ENCODE measurements at places on chromosomes 2 and 18.

DNA sequence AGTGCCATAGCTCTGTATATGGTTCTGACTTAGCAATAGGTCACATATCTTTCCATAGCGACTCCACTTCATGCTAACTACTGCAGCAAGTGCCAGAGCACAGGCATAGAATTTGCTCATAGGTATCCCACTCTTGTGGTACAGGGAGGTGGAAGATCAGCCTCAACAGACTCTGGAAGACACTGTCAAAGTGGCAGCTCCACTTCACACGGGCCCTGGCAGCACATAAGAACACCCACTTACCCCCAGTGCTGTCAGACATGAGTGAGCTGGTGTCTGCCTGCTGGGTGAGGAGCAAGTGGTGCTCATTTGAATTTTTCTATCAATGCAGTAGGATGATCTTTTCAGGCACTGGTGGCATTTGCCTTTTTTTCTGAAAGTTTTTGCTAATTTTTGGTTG lies 48.6 kb downstream of the BCL2L11 start:
- no peak for DNase-seq

DNA sequence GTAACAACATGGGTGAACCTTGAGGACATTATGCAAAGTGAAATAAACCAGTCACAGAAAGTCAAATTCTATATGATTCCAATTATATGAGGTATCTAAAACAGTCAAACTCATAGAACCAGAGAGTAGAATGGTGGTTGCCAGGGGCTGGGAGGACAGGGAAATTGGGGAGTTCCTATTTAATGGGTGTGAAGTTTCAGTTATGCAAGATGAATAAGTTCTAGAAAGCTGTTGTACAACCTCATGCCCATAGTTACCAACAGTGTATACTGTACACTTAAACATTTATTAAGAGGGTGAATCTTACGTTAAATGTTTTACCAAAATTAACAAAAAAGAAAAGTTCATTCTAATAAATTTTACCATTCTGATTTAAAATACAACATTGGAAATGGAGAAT lies 92.7 kb upstream of the WDSUB1 start:
- no peak for DNase-seq

- DNase-seq: no peak
Observed at GRCh38 chr2:146477383-146477782, 1367.4 kb upstream of the ACVR2A start.

GRCh38 chr2:232993231-232993821 lies 19.7 kb downstream of the NGEF start:
- no peak for DNase-seq

GRCh38 chr2:15038366-15039364 lies 406.1 kb downstream of the LRATD1 start:
- DNase-seq: no peak

DNA sequence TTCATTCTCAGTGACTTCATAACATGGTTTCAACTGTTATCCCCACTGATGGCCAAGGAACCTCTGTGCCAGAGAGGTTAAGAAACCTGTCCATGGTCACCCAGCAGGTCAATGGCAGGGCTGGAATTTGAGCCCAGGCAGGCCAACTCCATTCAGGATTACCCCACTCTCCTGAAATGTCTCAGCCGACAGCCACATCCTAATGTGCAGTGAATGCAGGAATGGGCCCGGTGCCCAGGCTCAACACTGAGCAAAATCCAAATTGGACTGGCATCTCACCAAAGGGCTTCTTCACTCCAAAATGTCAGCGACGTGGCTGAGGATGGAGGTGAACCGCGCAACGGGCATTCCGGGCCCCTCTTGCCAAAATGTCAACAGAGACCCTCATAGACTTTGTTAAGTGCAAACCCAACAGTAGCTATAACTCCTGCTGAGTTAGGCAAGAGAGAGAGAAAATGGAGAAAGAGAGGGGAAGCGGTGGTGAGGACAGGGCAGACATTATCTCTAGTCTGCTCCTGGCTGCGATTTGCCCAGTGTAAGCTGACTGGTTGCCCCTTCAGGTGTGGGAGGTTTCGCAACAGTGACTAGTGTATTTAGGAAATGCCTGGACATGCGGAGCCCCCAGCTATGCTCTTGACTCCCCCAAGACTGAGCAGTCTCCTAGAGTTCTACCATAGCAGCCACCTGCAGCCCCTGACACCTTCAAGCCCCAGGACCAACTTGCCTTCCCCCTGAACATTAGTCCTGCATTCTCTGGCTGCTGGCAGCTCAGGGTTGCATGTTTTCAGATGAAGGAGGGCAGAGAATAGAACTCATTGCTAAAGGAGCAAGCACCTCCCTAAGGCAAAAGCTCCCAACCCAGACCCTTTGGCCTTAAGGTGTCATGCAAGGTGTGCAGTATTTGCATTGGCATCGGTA lies 167.7 kb downstream of the ANAPC1 start:
- no peak for DNase-seq

- DNase-seq: no peak
Observed at GRCh38 chr2:195993623-195994022, 75.0 kb downstream of the DNAH7 start.

DNA sequence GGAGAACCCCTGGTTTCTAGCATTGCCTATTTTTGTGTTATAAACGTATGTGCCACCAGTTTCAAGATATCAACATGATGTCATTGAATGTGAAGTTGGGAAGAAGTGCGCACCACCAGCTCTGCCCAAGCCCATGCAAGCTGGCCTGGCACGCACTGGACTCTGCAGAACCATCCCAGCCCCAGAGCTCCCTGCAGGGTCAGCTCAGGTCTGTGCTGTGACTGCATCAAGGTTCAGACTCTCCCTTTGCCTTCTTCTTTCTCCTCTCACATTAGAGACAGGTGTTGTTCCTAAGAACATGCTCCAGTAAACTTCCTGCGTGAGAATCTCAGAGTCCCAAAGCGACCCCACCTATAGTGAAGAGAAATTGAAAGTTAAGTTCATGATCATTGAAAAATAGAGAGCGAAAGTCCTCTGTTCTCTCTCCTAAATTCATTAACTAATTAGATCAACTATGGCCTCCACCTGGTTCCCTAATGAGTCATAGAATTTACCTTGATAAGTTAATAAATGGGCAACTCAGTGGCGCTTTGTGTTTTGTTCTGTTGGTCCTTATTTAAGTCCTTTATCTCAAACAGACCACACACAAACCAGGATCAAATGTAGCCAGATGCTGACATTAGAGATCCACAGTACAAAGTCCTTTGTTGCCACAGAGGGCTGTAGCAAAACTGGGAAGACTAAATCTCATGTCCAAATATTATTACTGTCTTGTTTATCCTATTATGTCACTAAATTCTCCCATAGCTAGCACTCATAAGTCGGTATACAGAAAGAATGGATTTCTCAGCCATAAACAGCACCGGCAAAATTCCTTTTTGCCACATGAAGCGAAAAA lies 432.3 kb downstream of the STK39 start:
- no peak for DNase-seq
